ENCODE measurements at places on chromosomes 1 and 21.

DNA sequence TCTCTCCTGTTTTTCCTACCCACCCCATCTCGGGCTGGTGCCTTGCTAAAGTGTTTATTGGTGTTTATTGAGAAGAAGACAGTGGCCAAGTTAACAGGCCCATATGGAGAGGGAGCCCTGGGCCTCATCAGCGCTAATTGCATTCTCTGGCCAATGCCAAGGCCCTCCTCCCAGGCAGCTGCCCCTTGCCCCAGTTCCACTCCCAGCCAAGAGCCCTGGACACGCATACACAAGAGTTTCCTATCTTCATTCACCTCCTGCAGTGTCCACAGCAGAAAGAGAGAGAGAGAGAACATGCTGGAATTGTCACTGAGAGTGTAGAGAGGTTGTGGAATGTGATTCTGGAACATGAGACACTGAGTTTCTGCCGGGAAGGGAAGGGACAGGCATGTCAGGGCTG, 25.4 kb upstream of the VWA5B1 start:
- H3K27ac ChIP-seq: no peak overlapping the region
- DNase-seq: no peak
- no peaks in the 10 kb centered on the region for H3K4me1 ChIP-seq
- no peaks in the 10 kb centered on the region for H3K27me3 ChIP-seq

GRCh38 chr1:62508187-62508758, 71.4 kb downstream of the USP1 start:
- H3K36me3 ChIP-seq: no peaks in the 10 kb centered on the region
- no peak overlapping the region for H3K27ac ChIP-seq
- H3K27me3 ChIP-seq: no peaks in the 10 kb centered on the region

- H3K4me1 ChIP-seq: no peaks in the 10 kb centered on the region
- H3K4me3 ChIP-seq: no peak overlapping the region
- no peak overlapping the region for H3K27ac ChIP-seq
- H3K27me3 ChIP-seq: no peaks in the 10 kb centered on the region
- no peaks in the 10 kb centered on the region for H3K36me3 ChIP-seq
These were observed 14.0 kb upstream of the MGST3 start for GRCh38 chr1:165616987-165617546.

- no peak overlapping the region for H3K4me3 ChIP-seq
- H3K27me3 ChIP-seq: no peaks in the 10 kb centered on the region
- no peak for DNase-seq
- no peak overlapping the region for H3K27ac ChIP-seq
- no peaks in the 10 kb centered on the region for H3K36me3 ChIP-seq
These were observed 8.8 kb upstream of the AHCYL1 start for GRCh38 chr1:109975718-109976117.

Measured in thymus (tissue), 14 donors.